ENCODE measurements at places on chromosomes 3 and 15. TPM values are rescaled to one million over a fixed set of nuclear protein-coding genes. Genes with fewer than 3 reads are reported as not detected.

Gene SRGAP3
- total RNA-seq, result 2.7 TPM

Gene NSMCE3
- total RNA-seq, result 6.5 TPM

DNA sequence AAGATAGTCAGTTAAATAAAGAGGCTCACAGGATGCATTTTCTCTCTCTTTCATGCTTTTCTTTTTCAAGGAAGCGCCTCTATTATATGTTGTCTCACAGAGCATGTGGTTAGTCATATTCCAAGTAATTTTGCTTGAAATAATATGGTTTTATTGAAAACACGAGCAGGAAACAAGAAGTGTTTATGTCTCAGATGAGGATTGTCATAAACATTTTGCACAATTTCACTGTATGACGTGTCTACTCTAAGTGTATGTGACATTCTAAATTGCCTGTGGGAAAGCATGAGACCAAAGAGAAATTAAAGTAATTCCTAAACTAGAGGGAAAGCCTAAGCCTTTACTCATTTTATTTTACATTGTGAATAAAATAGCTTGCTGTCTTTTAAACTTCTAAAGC lies 818.6 kb downstream of the EPHA3 start:
- DNase-seq, result no peak

DNA sequence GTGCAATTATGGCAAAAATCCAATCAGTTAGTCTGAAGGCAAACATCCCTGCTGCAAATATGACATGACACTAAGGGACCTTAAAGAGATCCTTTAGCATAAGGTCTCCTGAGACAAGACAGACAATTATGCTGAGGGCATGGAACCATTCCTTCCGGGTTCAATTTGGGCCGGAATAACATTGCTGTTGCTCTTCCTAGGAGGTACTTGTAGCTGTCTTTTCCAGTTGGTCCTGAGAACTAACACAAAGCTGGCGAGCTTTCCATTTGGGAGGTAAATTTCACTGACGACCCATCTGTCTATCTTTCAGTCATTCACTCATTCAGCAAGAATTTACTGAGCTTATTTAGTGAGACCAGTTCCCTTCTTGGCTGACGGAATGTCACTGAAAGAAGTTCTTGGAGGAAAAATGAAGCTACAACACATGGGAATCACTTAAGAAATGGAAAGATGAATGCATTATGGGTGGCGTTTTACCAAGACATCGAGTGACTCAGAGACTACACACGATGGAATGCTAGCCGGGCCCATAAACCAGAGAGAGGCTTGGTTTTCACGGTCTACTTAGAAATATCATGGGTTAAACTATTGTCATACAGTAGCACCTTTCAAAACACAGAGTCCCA lies 215.5 kb downstream of the PDZRN3 start:
- DNase-seq, result no peak

DNA sequence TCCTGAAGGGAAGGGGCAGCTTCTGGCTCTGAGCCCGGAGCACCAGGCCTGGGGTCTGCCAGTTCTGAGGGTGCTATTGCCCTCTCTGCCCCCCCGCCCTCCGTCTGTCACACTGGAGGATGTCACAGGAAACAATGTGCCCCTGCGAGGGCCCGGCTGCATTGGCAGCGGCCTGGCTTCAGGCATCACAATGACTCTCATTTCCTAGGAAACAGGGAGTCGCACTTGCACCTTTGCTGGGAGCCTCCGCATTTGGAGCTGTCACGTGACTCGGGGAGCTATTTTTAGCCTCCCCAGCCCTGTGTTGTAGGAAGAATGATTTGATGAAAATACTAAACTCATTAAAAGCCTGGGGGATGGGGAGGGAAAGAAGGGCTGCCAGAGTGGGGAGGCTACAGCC lies 518.9 kb downstream of the SHQ1 start:
- DNase-seq, result no peak

DNA sequence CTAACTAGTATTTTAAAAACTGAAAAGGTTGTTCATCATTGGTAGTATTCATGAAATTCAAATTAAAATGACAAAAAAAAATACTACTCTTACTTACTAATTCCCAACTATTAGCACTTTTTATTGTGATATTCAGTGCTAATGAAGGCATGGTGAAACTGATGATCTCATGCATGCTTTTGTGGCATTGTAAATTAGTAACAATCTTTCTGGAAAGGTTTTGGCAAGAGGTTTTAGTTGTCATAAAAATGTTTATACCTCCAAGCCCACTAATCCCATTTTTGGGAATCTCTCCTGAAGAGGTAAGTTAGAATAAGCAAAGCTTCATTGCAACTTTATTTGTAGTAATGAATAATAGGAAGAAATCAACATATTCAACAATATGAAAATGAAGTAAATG lies 53.0 kb downstream of the LYSMD4 start:
- no peak for DNase-seq

GRCh38 chr3:64443546-64444381 lies 218.5 kb upstream of the PRICKLE2 start:
- DNase-seq, result no peak

DNA sequence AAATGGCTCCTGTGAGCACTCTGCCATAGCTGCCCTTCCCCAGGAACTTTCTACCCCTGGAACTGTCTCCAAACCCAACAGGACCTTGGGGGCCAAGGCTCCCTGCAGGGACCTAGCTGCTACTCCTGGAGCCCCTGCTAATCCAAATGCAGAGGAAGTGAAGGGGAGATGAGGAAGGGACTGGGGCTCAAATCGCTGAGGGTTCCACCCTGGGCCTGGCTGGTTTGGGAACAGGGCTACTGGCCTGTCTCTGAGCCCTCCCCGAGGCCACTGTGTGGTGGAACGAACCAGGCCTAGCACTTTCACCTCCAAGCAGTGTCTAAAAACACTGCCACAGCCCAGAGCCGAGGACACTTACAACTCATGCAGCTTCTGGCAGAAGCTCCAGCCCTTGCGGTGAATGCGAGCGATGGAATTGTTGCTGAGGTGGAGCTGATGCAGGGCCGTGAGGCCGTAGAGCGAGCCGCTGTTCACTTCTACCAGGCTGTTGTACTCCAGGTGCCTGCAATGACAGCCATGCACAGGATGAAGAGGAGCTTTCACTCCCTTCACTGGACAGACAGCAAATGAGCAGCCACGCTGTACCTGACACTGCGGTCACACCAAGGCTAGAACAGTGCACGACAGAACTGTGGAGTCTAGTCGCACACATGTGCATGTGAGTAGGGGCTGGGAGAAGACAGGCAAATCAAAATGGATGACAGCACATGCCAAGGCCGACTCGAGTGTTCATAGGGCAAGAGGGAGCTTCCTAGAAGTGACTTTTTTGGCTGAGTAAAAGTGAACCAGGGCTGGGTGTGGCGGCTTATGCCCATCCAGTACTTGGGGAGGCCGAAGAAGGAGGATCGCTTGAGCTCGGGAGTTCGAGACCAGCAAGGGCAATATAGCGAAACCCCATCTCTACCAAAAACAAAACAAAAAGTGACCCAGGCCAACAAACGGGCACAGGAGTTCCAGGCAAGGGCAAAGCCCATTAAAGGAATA lies 90.8 kb downstream of the LRIG1 start:
- DNase-seq, result no peak

- no peak for DNase-seq
Observed at GRCh38 chr3:196063971-196064370, 17.9 kb downstream of the TFRC start.

GRCh38 chr15:68711406-68711805 lies 109.3 kb downstream of the ANP32A start:
- no peak for DNase-seq

GRCh38 chr3:188169830-188170455 lies 16.0 kb downstream of the LPP start:
- no peak for DNase-seq

All from mesenteric fat pad (tissue), 1 donor.